ENCODE measurements at places on chromosomes 6 and 20.

DNA sequence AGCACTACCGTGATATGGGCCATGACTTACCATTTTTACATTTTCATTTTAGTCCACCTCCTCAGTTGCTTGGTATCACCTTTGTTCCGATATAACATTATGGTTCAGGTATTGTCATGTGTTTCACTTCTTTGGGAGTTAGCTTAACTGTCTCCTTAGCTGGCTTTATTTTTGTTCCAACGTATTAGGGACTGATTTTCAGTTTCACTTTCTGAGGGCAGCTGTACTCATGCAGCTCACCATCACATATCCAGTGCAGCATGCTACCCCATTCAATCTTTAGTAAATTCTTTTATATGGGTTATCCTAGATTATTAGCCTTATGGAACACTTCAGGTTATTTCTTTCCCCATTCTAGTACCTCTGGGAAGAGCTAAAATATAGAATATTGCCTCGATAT is 362.2 kb upstream of the IRAK1BP1 start:
- DNase-seq, result no peak

- no peak for DNase-seq
These were observed 13.1 kb downstream of the CDC5L start for GRCh38 chr6:44400572-44400971.

DNA sequence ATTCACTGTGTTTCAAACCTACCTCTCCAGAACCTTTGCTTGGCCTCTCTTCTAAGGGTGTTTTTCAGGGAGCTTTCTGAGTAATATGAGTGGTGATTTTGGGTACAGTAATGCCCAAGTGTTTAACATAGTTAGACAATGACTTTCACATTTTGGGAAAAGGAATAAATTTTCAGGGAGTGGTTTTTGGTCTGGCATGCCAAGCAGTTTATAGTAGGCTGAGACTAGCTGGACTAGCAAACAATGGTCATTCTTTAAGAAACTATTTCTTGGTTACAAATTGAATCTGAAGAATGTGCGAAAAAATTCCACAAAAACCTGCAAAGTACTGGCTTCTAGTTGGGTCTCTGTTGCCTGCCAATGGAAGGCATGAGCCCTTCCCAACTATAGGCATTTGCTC is 15.4 kb downstream of the FNDC1 start:
- DNase-seq, result no peak

DNA sequence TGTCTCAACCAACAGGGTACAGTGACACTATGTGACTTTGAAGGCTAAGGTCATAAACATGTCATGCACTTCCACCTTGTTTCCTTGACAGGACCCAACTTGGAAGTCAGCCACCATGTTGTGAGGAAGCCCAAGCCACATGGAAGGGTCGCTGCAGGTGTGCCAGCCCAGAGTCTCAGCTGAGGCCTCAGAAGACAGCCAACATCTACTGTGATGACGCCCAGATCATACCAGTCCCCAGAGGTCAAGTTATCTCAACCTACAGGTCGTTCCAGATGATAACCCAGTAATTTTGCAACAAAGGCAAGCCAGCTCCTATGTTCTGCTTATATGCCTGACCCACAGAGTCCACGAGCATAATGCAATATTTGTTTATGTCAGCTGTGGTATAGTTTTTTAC is 376.0 kb upstream of the AGPAT4 start:
- no peak for DNase-seq

- DNase-seq, result no peak
These were observed 55.5 kb upstream of the RUNX2 start for GRCh38 chr6:45272626-45273025.

DNA sequence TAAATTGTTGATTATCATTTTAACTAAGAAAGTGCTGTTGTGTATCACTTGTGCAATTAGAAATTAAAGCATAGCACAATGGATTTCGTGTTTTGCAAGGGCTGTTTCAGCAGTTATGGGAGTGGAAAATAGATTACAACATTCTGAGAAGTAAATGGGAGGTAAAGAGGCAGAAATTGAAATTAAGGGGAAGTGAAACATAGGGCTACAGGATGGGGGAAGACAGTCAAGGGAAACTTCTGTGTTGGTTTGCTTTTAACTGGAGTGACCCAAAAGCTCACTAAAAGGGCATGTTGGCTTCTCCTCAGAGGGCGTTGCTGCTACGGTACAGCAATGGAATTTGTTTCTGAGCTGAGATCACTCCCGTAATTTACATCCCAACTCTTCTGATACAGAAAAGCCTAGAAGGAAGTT is 147.5 kb downstream of the BCAS1 start:
- DNase-seq, result no peak

- no peak for DNase-seq
These were observed 335.6 kb downstream of the PRL start for GRCh38 chr6:21961226-21961625.

DNA sequence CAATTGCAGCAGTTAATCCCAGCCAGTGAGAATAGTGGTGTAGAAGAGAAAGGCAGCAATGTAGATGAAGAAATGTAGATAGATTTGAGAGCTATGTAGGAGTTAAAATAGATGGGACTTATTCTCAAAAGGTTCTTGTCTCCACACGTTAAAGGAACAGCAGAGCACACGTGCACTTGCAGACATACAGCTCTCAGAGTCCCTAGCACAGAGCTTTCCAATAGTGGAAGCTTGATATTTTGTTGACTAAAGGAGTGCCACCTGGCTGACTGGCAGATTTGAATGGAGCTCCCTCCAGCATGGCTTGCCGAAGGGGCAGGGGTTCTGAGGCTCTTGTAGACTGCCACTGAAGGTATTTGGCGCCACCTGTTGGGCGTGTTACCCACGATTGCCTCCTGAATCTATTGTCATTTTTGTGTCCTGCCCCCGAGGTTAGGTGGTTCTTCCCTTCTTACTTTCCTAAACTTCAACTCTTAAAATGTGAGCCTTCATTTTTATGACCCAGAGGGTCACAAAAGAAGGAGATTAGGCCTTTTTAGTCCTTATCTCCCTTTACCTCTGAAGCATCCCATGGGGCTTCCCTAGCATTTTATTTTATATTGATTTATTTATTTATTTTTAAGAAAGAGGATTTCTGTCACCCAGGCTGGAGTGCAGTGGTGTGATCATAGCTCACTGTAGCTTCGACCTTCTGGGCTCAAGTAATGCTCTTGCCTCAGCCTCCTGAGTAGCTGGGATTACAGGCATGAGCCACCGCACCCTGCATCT is 16.4 kb downstream of the BRD2 start:
- peak; percentile 91 for DNase-seq

- no peak for DNase-seq
These were observed 56.1 kb downstream of the FILIP1 start for GRCh38 chr6:75437421-75437891.

GRCh38 chr6:122886481-122886880 is 97.4 kb downstream of the SMPDL3A start:
- DNase-seq, result no peak

- DNase-seq, result no peak
These were observed 78.4 kb upstream of the ATXN1 start for GRCh38 chr6:16839631-16840179.

- no peak for DNase-seq
These were observed 31.5 kb upstream of the GATA5 start for GRCh38 chr20:62507323-62507722.

Measured in activated CD8-positive, alpha-beta memory T cell treated with anti-CD3 and anti-CD28 coated beads, Interleukin-2, amount 50 U/mL, for 4 hours (primary cell).